ENCODE measurements at places on chromosomes 13 and 19. TPM values are rescaled to one million over a fixed set of nuclear protein-coding genes. Genes with fewer than 3 reads are reported as not detected.

DNA sequence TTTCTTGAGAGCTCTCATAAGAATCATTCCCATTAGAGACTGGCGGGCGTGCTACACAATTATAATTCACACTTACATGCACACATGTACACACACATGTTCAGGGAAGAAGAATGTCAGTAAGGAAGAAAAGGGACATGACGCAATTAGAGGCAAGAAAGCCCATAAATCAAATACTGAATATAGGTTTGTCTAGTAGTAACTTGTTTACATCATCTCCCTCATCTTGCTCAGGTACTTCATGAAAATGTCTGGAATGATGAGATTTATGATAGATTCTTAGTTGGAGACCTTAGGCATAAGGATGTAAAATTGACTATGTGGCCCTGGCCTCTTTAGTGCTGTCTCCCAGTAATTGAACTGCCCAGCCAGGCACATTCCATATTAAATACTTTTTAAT, 628.0 kb upstream of the PCDH20 start:
- no peaks in the 10 kb centered on the region for H3K36me3 ChIP-seq
- no peak for DNase-seq
- H3K4me1 ChIP-seq = no peaks in the 10 kb centered on the region
- no peaks in the 10 kb centered on the region for H3K27me3 ChIP-seq
- no peak overlapping the region for H3K4me3 ChIP-seq

GRCh38 chr19:33745297-33745696, 51.4 kb upstream of the KCTD15 start:
- DNase-seq = no peak
- H3K36me3 ChIP-seq = no peaks in the 10 kb centered on the region
- no peak overlapping the region for H3K27ac ChIP-seq
- no peaks in the 10 kb centered on the region for H3K4me1 ChIP-seq

DNA sequence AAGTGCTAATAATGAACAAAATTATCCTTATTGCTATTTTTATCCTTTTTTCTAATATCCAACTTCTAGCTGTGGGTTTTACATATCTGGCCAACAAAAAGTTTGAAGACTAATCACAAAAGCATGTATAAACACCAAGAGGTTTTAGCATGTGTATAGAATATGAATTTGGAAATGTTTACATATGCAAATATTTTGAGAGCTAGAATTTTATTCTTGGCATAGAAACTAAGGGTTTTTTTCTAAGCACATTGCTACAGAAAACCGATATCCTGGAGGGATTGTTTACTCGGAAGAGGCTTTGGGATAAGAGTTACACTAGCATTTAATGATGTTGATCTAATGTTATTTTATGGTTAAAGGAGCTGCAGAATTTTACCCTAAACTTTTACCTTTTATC, 392.1 kb downstream of the EFNB2 start:
- DNase-seq = no peak
- H3K36me3 ChIP-seq = no peaks in the 10 kb centered on the region
- no peak overlapping the region for H3K27ac ChIP-seq
- no peak overlapping the region for H3K4me3 ChIP-seq

C19orf47 gene
- total RNA-seq = 3.9 TPM

Data from body of pancreas (tissue), 4 donors.